ENCODE measurements at places on chromosomes 7 and 10.

DNA sequence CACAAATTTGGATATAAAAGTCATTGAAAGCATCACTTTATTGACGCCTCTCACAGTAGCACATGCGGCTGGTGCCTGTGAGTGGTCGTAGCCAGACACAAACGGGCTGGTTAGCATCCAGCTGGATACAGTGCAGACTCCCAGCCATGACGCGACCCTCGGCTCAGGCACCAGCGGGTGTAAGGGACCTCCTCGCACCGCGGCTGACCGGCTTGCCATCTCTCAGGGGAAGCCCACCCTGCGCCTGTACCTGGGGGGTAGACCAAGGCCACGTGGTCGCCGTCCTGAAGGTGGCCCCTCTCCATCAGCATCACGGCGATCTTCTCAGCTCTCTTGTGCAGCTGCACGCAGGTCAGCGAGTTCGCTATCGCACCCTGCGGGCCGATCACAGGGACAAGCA is 213.8 kb downstream of the ZMYND11 start:
- no peak for DNase-seq

- no peak for DNase-seq
These were observed 489.1 kb downstream of the SUGCT start for GRCh38 chr7:40623863-40624262.

GRCh38 chr7:19413443-19413965 is 268.3 kb upstream of the FERD3L start:
- DNase-seq: no peak

GRCh38 chr7:129835569-129835968 is 117.2 kb downstream of the UBE2H start:
- DNase-seq: no peak

- DNase-seq: peak; percentile 69
These were observed 145.1 kb downstream of the PLXNA4 start for GRCh38 chr7:132430861-132431822.

GRCh38 chr10:60281331-60281730 is 108.3 kb downstream of the ANK3 start:
- DNase-seq: no peak

DNA sequence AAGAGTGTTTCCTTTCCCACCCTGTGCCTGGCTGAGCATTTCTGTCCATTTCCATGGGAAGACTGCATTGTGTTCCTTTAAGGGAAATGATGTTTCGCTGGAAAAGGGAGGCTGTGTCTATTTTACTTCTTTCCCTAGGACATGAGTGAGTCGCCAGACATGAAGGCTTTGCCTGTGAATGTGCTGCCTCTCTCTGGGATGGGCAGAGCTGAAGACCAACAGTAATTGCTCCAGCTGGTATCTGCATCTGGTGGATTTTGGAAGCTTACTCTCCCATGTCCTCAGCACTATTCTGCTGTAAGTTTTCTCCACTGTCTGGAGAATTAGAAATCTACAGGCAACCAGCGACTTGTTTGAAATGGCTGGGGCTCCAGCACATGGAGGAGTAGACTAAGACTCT is 264.6 kb upstream of the BMPER start:
- no peak for DNase-seq

GRCh38 chr7:15245831-15246230 is 316.0 kb downstream of the AGMO start:
- DNase-seq: no peak

Data from activated T-cell treated with anti-CD3 and anti-CD28 coated beads, Interleukin-2, amount 50 U/mL, for 72 hours (primary cell).